ENCODE measurements at places on chromosomes 12 and 14. TPM values are rescaled to one million over a fixed set of nuclear protein-coding genes. Genes with fewer than 3 reads are reported as not detected.

The DBX2 gene
- not detected for total RNA-seq

The SLC17A8 gene
- 3.9 TPM for total RNA-seq

DNA sequence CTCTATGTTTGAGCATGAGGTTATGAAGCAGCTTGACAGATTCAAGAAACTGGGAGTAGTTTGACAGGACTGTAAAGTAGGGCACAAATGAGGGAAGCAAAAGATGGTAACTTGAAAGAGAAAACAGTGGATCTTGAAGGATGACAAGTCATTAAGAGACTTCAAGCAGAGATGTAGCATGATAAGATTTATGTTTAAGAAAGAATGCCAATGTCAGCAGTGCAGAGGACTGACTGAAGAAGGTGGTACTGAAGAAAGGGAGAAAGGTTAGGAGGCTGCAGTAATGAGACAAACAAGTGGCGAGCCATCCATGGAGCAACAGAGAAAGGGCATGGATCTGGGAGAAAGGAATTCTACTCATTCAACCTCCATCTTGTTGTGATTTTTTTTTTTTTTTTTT lies 120.2 kb upstream of the RAP1B start:
- no peaks in the 10 kb centered on the region for H3K36me3 ChIP-seq
- H3K4me3 ChIP-seq = no peak overlapping the region
- DNase-seq = no peak
- no peaks in the 10 kb centered on the region for H3K27me3 ChIP-seq

GRCh38 chr14:73878436-73878835 lies 8.2 kb upstream of the ZNF410 start:
- no peak overlapping the region for H3K27ac ChIP-seq
- peaks cover 6% of the 10 kb centered on the region for H3K36me3 ChIP-seq
- no peak for DNase-seq
- H3K27me3 ChIP-seq = no peaks in the 10 kb centered on the region

- peaks cover 7% of the 10 kb centered on the region for H3K36me3 ChIP-seq
- H3K27ac ChIP-seq = no peak overlapping the region
- H3K4me1 ChIP-seq = no peaks in the 10 kb centered on the region
- no peaks in the 10 kb centered on the region for H3K27me3 ChIP-seq
- no peak overlapping the region for H3K4me3 ChIP-seq
Observed at GRCh38 chr14:88877192-88877591, 52.7 kb downstream of the TTC8 start.

DNA sequence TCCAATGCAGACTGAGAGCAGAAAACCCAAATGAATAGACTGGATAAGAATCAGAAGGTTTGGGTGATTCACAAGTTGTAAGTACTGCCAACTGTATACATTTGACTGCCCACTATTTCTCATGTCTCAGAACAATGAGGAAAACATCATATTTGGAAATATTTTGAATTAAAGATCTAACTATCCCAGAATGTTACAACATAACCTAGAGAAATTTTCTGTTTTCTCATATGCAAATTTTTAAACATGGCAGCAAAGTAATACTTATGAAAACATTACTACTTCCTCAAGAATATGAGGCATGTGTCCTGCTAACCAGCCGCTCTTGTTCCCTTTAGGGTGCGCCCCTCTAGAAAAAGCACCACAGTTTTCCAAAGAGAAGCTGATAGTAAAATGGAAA lies 179.9 kb downstream of the PTPRO start:
- H3K27me3 ChIP-seq = no peaks in the 10 kb centered on the region
- no peaks in the 10 kb centered on the region for H3K36me3 ChIP-seq
- H3K4me1 ChIP-seq = no peaks in the 10 kb centered on the region
- no peak overlapping the region for H3K27ac ChIP-seq

The CMTM5 gene
- total RNA-seq = not detected

All from liver (tissue), 10 donors.